T-helper 2 cell treated with Interferon-gamma antibody and Interleukin-4, amounts not matched to agents 5 μg/mL and 100 μg/mL, for 36 hours (primary cell): ENCODE measurements at places on chromosomes 16 and 17.

- DNase-seq: no peak
Observed at GRCh38 chr16:87309620-87310525, 7.3 kb downstream of the C16orf95 start.

DNA sequence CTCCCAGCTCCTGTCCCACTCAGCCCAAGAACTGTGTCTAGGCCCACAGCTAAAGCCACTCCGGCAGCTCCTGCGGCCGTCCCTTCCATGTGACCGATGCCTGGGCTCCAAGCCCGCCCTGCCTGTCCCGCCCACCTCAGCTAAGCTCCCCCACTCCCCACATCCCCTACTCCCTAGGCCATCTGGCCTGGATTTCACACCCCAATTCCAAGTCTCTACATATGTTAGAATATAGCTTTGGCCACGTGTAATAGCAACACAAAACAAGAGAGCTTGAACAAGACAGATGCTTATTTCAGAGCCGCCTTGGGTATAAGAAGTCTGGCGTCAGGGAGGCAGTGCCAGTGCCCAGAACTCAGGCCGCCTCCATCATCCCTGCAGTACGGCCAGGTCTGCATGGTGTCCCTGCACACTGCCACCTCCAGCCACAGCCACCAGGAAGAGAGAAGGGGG lies 30.0 kb upstream of the USP22 start:
- DNase-seq: no peak

- no peak for DNase-seq
Observed at GRCh38 chr16:15980329-15980728, 30.9 kb downstream of the ABCC1 start.

DNA sequence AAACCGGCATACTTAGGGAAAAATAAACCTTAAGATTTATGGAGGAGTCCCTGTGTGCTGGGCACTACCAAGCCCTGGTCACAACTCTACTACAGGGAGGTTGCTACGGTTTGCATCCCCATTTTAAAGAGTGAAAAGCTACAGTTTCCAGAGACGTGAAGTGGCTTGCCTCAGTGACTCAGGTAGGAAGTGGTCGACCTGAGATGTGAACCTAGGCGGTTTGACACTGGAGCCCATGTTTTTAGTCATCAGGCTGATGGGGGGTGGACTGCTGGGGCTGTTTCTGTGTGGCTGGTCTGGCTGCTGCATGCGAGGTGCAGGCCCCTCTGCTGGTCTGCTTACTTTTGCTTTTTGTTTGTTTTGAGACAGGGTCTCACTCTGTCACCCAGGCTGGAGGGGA lies 6.6 kb downstream of the COX6A2 start:
- DNase-seq: peak; percentile 82

- no peak for DNase-seq
Observed at GRCh38 chr17:68422821-68423220, 34.5 kb downstream of the WIPI1 start.
